ENCODE measurements at places on chromosomes 12 and 14.

DNA sequence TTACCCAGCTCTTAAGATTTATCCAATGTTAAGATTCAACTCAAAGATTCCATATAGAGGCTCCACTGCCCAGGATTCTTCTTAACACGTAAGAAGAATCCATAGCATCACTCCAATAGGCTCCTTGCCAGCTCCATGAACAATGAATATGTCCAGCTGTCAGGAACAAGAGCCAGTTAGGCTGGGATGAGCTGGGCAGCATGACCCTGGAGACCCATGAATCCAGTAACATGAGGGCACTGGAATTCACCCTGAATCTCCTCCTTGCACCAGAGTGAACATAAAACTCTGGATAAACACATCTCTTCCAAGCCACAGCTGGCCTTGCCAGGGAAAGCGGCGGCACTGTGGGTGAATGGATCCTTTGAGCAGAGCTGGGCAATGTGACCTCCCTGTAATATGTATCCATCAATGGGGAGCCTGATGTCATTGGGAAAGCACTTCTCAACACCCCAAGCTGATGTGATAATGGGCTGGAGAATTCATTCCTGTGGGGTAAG is 24.4 kb upstream of the TC2N start:
- DNase-seq, result no peak

GRCh38 chr14:56657604-56658003 is 78.0 kb downstream of the TMEM260 start:
- DNase-seq, result no peak

DNA sequence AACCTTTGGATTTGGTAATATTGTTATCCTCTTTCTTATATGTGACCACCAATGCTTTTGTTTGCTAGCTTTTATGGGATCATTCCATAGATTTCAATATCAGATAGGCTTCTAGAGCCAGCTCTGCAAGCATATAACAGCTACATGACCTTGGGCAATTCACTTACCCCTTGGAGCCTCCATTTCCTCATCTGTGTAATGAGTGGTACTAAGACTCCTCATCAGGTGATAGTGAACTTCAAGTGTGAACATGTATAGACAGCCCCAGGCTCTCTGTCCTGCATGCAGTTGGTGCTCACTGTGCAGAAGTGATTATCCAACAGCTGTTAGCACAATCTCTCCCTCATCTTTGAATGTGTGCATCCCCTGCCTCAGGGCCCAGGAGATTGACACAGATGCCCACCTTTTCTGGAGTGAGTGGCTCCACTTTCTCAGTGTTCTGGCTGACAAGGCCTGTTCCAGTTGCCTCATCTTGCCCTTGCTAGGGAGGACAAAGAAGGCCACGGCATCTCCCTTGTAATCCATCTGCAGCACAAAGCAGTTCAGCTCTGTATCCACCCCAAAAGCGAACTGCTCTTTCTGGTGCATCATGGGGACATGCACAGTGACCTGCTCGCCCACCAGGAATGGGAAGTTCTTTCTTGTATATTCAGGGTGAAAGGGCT is 9.2 kb downstream of the SERPINA9 start:
- no peak for DNase-seq

GRCh38 chr14:104800015-104800770 is 708 bp upstream of the ZBTB42 start:
- peak; percentile 69 for DNase-seq

DNA sequence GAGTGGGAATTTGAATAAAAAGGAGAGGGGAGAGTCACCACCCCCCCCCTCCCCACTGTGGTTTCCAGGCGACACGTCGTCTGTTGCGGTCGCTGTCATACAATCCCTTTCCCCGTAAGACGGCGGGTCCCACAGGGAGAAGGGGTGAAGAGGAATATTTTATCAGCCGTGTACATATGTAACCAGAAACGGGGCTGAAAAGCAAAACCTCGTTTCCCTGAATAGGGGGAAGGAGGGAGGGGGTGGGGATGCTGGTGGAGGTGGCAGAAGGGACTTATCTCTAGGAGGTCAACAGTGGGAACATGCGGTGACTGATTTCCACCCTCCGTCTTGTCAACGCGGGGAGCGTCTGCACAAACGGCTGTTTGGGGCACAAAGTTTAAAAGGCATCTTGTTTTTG is 171.4 kb downstream of the RBM19 start:
- DNase-seq, result no peak

DNA sequence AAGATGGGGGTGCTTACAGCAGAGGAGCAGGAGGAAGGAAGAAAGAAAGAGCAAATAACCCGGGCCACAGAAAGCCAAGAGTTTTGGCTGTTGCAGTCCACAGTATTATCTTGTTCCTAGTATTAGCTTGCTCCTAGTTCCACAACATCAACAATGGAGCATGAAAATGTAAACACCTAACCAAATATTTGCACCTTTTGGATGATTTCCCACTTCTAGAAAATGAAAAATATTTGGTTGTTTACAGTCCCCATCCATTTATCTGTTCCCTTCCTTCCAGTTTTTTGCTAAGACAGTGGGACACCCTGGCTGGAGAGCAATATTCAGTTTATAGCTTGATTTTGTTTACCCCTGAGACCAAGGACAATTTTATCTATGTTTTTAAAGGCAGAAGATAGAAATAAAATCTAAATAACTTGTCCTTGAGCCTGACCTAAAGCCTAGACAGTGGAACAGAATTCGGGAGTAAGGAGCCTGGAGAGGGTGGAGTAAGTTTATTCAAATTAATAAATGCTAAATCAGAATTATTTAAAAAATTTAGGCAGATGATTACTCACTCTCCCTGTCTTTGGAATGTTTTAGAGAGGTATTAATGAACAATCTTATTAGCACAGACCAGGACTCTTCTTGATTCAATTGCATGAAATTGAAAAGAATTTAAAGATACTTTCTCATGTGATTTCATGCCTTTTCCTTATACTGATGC is 51.6 kb downstream of the RESF1 start:
- no peak for DNase-seq

DNA sequence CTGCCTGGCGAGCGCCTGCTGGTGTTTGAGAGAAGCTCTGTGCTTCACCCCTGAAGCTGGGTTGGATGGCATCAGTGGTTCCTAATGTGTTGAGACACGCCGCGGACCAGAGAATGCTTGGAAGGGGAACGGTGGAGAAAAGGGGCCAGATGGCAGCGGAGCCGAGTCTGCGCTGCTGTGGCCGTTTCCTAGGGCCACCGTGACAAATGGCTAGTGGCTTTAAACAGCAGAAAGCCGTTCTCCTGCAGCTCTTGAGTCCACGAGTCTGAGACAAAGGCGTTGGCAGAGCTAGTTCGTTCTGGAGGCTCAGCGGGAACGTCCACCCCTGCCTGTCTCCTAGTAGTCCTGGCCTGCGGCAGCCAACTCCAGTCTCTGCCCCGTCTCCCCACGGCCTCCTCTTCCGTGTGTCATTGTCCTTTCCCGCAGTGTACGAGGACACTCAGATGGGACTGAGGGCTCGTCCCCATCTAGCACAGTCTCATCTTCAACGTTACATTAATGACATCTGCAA is 103.6 kb downstream of the ADGRD1 start:
- DNase-seq, result no peak

GRCh38 chr12:122031342-122032216 is 9.9 kb downstream of the BCL7A start:
- DNase-seq, result peak; percentile 24

GRCh38 chr14:101082036-101082435 is 178.5 kb upstream of the RTL1 start:
- DNase-seq, result no peak

- DNase-seq, result no peak
These were observed 2.3 kb upstream of the CYP46A1 start for GRCh38 chr14:99681832-99682148.

- no peak for DNase-seq
These were observed 29.8 kb downstream of the GPATCH2L start for GRCh38 chr14:76181546-76181945.

- DNase-seq, result no peak
These were observed 297.0 kb downstream of the PCNX1 start for GRCh38 chr14:71204231-71204630.

DNA sequence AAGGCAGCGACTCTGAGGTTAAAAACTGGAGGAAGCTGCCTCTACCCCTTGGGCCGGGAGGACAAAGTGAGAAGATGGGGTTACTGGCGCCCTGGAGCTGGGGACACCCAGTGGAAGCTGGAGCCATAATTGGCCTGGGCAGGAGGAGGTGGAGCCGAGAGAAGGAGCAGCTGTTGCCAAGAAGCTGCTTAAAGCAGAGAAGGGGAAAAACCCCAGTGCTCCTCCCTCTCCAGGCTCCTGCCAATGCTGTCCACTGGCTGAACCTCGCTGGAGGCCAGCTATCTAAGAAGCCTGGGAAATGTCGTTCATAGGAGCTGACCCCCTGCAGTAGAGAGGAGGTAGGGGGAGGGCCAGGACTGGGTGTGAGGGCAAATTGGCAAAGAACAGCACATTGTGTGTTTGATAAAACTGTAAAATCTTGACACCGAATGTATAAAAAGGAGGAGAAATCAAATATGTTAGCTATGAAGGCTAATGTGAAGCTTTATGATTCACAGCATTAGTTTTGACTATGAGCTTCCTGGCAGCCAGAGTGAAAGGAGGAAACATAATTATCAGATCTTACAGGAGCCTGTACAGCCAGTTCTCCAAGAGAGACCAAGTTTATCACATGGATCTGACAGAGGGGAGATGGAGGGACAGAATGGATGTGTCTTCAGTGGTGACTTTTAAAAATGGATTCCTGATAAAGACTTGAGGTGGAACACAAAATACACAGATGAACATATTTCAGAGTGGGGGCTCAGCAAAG is 9.5 kb downstream of the HHIPL1 start:
- DNase-seq, result no peak

GRCh38 chr12:2739832-2740641 is 54.7 kb upstream of the FKBP4 start:
- no peak for DNase-seq

DNA sequence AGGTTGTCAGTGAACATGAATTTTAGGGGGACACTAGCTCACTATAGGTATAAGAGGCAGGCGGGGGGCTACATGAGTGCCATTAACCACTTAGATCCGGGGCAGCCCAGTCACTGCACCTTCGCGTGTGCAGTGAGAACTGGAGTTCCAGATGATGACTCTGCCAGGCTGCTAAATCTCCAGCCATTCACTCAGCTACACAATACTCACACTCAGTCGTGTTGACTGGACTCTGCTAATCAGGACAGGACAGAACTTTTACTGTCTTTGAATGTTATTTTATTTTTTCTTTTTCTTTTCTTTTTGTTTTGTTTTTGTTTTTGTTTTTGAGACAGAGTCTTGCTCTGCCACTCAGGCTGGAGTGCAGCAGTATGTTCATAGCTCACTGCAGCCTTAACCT is 465.6 kb downstream of the AACS start:
- no peak for DNase-seq

DNA sequence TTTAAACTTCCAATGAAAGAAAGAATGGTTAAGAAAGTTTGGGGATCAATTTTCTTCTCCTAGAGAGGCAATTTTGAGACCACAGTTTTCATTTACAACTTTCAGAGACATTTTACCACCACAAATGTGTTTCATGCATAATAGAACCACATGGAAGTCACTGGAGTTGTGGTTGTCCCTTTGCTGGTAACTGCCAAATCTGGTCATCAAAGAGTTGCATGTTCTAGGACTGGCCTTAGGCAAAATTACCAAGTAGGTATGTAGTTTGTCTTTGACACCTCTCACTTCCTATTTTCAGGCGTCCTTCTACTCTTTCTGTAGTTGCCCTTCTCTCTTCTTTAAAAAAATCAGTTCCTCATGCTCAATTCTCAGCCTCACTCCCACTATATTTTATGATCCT is 54.3 kb upstream of the TMX1 start:
- DNase-seq, result no peak

- no peak for DNase-seq
These were observed 26.4 kb upstream of the NUDT14 start for GRCh38 chr14:105207460-105207901.

- DNase-seq, result peak; percentile 19
These were observed 181.3 kb downstream of the ITPR2 start for GRCh38 chr12:26651566-26652188.

- DNase-seq, result no peak
These were observed 349.1 kb upstream of the CCDC196 start for GRCh38 chr14:66137081-66137480.

Data from CD14-positive monocyte (primary cell).